ENCODE measurements at places on chromosomes 3 and 15.

- DNase-seq = peak; percentile 16
These were observed 19.7 kb downstream of the SPSB4 start for GRCh38 chr3:141070727-141071357.

DNA sequence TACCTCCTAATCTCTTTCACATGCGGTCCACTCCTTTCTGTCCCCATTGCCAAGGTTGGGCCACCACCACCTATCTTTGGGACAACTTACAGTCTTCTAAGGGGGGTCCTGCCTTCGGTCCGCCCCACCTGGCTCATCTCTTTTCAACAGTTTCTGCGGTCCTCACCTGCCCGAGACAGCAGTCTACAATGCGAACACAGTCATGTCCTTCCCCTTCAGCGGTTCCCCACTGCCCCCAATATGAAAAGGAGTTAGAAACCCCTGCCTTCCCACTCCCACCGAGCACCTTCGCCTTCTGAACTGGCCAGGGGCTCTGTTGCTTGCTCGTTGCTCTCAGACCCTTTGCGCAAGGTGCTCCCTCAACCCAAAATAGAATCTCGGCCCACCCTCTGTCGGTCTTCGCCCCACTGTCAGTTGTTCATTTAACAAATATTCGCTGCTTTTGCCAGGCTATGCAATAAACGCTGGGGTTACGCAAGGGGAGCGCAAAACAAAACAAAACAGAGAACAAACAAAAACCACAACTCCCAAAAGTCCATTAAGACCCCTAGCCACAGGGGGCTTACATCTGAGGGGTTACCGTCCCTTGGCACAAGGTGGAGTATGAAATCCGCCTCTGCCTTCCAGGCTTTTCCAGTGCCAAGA lies 611 bp upstream of the FANCI start:
- no peak for DNase-seq

GRCh38 chr3:194306109-194306686 lies 44.9 kb downstream of the CPN2 start:
- no peak for DNase-seq

DNA sequence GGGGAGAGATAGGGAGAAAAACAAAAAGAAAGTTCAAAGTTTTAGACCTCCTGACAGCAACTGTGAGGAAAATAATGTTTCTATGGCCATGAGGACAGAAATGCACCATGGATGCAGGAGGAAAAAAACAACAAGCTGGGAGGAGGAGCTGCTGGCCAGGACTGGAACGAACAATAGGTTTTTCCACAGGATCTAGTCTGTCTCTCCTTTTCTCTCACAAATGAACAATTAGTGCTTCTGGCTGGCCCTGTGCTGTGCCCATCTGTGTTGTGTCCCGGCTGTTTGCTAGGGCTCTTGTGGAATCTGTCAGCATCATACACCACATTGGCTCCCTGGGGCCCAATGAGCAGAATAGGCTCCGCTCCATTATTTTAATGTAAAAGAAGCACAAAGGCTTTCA lies 15.2 kb downstream of the GK5 start:
- DNase-seq = no peak

- no peak for DNase-seq
These were observed 46.8 kb upstream of the DPPA4 start for GRCh38 chr3:109384164-109384563.

DNA sequence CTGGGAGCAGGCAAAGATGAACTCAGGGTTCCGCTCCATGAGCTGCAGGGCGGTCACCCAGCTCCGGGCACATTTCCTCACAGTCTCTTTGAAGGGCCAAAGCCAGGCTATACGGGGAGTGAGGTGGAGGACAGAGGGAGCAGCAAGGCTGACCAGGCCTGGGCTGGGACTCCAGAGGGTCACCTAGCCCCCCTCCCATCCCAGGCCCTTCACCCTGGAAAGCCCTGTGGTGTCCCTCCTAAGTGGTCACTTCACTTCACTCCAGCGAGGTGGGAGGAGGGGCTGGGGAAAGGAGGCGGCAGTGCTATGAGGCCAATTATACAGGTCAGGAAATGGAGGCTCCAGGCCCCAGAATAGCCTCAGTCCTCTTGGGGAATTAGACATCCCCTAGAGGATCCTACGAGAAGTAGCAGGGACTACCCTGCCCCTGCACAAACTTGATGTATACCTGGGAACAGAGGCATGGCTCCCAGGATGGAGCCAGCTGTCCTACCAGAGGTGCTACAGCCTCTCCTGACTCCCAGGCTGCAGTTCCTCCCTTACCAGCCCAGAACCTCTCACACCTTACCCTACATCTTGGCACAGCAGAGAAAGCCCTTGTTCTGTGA lies 5.7 kb downstream of the MAN2C1 start:
- DNase-seq = no peak

DNA sequence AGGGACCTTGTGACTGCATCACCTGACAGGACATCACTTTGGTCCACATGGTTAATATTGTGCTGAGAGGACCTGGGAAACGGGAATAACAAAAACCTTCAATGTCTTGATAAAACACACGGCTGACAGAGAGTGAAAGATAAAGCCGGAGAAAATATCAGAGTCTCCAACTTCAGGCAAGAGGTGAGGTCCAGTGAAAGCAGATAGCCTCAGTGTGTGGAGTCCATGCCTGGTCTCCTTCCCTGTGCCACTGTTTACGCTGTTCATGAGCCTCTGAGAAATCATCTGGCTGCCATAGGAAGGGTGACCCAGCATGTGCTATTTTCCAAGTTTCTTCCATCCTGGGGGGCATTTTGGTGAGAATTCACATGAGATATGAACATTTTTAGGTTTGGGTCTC lies 39.8 kb downstream of the CCR3 start:
- no peak for DNase-seq

GRCh38 chr3:35739181-35739809 lies 100.0 kb downstream of the ARPP21 start:
- no peak for DNase-seq

DNA sequence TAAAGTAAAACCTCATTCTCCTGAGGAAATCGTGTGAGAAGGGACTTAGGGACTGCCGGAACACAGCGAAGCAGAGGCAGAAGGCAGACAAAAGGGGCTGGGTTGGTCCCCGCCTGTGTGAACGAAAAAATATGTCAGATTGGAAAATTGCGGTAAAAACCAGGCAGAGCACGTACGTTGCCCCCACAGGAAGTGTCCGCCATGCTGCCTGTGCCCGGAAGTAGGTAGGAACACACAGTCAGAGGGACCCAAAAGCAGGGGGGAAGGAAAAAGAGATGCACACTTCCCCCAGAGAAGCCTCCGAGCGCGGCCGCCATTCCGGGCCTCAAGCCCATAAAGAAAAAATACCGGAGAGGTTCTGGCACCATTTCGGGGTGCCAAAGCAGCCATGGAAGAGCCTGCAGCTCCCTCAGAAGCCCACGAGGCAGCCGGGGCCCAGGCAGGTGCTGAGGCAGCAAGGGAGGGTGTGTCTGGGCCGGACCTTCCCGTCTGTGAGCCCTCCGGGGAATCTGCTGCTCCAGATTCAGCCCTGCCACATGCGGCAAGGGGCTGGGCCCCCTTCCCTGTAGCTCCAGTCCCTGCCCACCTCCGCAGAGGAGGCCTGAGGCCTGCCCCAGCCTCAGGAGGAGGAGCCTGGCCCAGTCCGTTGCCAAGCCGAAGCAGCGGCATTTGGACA lies at the start of gene MKRN3:
Gene MKRN3 (plus strand): TSS at position 280 of the 676 bp plus-strand sequence. CDS start 109 bp downstream, at position 389.
- peak; percentile 78 for DNase-seq

DNA sequence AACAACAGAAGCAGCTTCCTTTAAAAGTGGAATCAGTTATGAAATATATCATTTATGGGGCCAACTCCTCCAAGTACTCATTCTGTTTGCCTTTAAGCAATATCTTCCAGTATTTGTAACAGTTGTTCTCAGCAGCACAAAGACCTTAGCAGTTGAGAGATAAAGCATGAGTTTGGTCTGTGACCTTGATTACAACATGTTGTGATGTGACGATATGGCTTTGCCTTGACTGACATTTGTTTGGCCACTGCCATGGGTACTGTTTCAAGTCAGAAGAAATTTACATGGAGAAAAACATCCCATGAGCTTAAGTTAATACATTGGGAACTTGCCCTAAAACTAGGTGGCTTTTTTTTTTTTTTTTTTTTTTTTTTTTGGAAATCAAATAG lies 175.1 kb upstream of the KBTBD8 start:
- DNase-seq = no peak

DNA sequence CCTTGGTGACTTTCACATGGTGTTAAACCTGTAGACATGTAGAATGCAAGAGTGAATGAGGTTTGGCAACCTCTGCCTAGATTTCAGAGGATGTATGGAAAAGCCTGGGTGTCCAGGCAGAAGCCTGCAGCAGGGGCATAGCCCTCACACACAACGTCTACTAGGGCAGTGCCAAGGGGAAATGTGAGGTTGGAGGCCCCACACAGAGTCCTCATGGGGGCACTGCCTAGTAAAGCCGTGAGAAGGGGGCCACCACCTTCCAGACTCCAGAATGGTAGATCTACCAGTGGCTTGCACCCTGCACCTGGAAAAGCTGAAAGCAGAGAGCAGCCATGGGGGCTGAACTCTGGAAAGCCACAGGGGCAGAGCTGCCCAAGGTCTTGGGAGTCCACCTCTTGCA lies 241.2 kb downstream of the KLF13 start:
- DNase-seq = no peak

All from astrocyte of the spinal cord (primary cell).